H7 (cell line): ENCODE measurements at places on chromosomes 1 and 21. TPM values are rescaled to one million over a fixed set of nuclear protein-coding genes. Genes with fewer than 3 reads are reported as not detected.

REG4 gene
- total RNA-seq = not detected in 2 replicates

STUM gene
- 0.14 and 0.26 TPM in 2 replicates for total RNA-seq

CELA2A gene
- not detected in 2 replicates for total RNA-seq

RXRG gene
- total RNA-seq = 1.1 and 4.1 TPM in 2 replicates

C1orf226 gene
- total RNA-seq = 9.3 and 13.4 TPM in 2 replicates

DTL gene
- 92.0 and 108 TPM in 2 replicates for total RNA-seq

CACHD1 gene
- 53.5 and 69.7 TPM in 2 replicates for total RNA-seq

FCRL6 gene
- total RNA-seq = not detected in 2 replicates

C1orf94 gene
- 6.5 and 11.8 TPM in 2 replicates for total RNA-seq

RHCE gene
- total RNA-seq = 0.62 and 0.70 TPM in 2 replicates

AJAP1 gene
- total RNA-seq = 13.2 and 15.1 TPM in 2 replicates

DNA sequence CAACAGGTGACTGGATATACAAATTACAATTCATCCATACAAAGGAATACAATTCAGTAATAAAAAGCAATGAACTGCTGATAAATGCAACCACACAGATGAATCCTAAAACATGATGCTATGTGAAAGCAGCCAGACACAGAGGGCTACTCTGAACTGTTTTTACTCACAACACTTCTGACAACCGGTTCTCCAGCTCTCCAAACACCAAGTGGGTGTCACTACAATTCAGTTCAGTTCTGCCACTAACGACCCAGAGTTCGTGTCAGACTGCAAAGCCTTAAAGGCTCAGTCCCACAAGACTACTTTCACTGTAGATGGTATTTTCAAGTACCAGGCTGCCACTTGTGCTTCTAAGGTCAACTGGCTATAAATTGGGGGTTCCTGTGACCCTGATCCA, 119.4 kb downstream of the SLC16A1 start:
- no peak for DNase-seq

DNA sequence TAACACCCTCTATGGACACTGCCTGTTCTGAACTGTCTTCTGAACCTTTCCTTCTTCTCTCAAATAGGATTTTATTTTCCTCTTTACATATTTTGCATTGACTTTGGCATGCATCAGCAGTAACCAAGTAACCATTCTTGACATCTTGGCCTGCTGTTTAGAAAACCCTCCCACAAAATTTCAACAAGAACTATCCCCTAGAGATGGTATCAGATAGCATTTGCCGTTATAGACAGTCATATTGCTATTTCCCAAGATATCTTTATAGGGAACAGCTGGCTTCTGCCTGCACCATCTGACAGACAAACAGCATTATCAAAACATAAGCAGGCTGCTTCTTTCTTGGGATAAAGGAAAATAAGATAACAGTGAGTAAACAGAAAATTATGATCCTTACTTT, 54.7 kb downstream of the LHX8 start:
- DNase-seq = no peak

GRCh38 chr1:3403388-3404231, 50.9 kb upstream of the ARHGEF16 start:
- DNase-seq = peak; percentile 93

DNA sequence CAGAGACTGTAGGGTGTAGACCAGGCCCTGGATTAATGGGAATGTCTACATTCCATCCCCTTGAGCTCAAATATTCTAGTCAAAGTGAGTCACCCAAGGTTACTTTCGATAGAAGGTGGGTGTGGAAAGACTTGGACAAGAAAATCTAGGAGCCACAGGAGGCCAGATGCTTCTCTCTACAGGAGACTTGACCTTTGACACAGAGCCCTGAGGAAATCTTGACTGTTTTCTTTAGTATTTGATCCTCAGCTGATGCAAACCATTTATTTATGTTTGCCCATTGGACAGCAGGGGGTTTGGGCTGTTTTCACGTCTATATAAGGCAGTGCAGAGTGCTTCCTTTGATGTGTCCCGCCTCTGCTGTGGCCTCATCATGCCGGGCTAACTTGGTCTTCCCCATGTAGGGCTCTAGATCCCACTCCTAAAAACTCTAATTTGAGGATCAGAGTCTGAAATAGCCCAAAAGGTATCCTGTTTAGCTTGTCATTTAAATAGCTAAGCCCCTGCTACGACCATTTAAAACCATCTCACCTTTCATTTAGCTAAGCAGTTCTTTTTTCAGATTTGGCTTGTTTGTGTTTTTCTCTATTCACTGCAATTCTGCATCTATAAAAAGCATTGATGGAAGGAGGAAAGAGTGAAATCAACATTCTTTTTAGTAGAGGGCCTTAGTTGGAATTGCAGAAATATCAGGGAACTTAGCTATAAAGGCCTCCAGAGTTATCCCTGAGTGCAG, 15.5 kb upstream of the MAP3K7CL start:
- peak; percentile 22 for DNase-seq

DNA sequence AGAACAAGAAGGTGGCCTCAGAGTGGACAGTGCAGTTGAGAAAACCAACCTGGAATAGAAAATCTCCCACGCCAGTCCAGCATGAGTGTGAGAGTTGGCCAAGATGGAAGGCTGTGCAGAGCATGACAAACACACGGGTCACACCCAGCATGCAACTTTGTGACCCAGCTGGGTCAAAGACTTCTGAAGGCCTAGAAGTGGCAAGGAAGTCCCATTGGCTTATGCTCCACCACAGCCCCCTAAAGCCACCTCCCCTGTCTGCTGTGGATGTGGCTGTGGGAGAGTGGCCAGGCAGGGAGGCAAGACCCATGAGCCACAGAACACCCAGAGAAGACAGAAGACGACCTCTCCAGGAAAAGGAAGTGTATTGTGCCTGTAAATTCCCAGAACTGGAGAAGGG, 13.6 kb downstream of the BATF3 start:
- no peak for DNase-seq

- DNase-seq = no peak
Measured at GRCh38 chr1:199279872-199280645, 641.2 kb downstream of the PTPRC start.

DNA sequence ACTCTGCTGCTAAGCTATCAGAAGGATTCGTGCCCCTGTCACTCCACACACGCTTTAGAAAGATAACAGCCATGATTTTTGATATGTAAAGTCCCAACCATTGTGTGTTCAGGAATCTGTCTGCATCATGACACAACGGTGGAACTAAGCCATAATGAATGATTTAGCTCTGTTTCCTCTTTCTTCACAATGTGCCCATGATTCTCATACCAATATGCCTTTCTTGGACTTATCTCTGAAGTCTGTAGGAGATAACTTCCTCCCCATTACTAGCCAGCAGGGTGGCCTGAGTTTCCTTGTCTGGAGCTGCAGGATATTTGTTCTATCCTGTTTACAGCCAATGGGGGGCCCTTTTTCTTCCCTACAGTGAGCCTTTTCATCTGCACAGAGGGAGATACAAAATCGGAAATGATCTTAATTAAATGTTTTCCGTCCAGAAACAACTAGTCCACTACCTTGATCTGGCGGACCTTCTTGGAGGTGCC, 511.7 kb downstream of the USP25 start:
- peak; percentile 5 for DNase-seq

GRCh38 chr1:207029701-207030521, 2.6 kb downstream of the C1orf116 start:
- no peak for DNase-seq

DNA sequence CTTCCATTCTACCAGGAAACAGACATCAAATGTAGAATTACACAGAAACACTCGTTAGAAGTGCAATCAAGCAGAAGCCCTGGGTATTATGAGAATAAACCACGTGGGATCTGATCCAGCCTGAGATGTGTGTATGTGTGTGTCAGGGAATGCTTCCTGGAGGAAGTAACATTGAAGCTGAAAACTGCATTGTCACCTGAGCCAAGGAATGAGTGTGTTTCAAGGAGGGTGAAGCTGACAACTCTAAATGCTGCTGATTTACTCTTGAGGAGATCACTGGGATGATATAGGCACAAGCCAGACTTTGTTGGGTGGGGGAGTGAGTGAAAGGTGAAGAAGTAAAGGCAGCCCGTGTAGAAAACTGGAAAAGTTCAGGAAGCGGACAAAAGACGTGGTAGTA, 27.6 kb downstream of the FAAH start:
- no peak for DNase-seq

DNA sequence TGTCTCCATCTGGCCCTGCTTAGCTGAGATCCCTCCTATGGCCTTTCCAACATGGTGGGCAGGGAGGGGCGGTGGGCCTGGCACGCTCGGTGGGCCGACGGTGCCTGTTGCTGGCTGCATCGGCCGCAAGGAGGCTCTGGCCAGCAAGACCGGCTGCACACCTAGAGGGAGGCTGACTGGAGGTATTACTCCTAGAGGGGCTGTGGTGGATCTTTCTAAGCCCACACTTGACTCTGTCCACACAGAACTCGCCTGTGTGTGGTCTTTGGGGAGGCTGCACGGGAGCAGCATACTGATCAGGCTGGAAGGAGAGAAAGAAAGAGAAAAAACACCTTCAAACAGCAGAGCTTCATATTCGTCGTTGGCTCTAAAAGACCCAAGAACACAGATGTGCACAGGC, 41.7 kb upstream of the ZC3H12A start:
- no peak for DNase-seq

DNA sequence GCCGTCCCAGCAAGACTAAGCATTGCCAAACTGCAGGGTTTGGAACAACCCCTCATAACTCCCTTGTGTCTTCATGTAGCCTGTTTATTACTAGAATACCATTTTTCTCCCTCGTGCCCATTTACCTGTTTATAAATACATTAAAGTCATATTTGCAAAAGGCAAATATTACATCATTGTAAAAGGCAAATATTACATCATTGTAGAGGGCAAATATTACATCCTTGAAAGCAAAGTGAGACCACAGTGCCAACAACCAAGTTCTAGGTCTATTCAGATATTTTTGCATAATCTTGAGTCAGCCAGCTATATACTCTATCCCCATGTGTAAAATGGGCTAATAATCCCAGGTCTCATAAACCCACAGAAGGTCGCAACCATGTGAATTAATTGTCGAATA, 11.4 kb upstream of the FAM163A start:
- DNase-seq = no peak

DNA sequence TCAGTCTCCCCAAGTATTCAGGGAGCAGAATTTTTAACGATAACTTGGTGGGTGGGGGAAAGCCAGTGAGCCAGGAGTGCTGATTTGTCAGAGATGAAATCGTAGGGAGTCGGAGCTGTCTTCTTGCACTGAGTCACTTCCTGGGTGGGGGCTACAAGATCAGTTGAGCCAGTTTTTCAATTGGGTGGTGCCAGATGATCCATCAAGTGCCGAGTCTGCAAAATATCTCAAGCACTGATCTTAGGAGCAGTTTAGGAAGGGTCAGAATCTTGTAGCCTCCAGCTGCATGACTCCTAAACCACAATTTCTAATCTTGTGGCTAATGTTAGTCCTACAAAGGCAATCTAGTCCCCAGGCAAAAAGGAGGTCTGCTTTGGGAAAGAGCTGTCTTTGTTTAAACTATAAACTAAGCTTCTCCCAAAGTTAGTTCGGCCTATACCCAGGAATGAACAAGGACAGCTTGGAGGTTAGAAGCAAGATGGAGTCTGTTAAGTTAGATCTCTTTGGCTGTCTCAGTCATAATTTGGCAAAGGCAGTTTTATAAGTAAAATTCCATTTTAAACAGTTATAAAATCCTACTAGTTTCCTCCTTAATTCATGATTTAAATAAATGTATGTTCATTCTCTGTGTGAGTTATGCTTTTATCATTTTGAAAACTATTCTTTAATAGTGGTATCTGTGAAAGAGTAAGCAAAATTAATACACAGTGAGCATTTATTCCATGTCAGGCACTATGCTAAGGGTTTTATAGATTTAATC, 51.7 kb downstream of the SLC16A1 start:
- DNase-seq = no peak

DNA sequence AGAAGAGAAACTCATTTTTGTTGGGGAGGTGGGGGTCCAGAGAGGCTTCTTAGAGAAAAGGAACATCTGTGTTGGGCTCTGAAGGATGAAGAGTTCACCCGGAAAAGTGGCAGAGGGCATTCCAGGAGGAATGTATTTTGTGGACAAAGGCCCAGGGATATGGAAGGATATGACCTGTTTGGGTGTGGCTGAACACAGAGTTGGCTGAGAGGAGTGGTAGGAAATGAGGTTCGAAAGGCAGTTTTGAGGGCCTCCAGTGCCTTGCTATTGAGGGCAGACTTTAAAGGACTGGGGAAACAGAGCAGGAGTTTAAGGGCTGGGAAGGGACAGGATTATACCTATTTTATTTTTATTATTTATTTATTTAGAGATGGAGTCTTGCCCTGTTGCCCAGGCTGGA, 27.3 kb upstream of the WASF2 start:
- no peak for DNase-seq

GRCh38 chr1:182408435-182409075, 8.1 kb upstream of the TEDDM1 start:
- no peak for DNase-seq

GRCh38 chr1:224433041-224433691, 1.4 kb downstream of the WDR26 start:
- peak; percentile 74 for DNase-seq

GRCh38 chr1:177884479-177885021, 85.3 kb downstream of the SEC16B start:
- no peak for DNase-seq

DNA sequence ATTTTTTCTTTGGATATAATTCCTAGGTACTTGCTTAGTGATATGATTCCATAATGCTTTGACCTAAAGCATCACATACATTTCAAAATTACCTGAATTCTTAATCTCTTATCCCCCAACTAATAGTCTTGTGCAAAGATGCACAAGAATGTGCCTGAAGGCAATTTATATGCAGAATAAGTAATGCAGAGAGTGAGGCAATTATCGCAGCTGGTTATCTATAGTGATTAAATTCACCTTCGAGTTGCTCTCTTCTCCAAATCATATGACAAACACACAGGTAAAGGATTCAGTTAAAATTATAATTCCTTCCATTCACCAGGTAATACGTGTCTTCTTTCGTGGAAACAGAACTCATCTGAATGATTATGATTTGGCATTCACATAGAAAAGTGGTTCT, 717.3 kb downstream of the MRPL39 start:
- DNase-seq = no peak

GRCh38 chr1:23029337-23029736, 10.1 kb downstream of the KDM1A start:
- no peak for DNase-seq

- DNase-seq = no peak
Measured at GRCh38 chr1:83846138-83846537, 152.8 kb downstream of the TTLL7 start.

- no peak for DNase-seq
Measured at GRCh38 chr1:58902830-58903513, 119.1 kb upstream of the JUN start.
